SW 1271 (cell line): ENCODE measurements at places on chromosomes 3 and 15.

- DNase-seq: no peak
Measured at GRCh38 chr3:184894051-184894450, 82.1 kb downstream of the VPS8 start.

DNA sequence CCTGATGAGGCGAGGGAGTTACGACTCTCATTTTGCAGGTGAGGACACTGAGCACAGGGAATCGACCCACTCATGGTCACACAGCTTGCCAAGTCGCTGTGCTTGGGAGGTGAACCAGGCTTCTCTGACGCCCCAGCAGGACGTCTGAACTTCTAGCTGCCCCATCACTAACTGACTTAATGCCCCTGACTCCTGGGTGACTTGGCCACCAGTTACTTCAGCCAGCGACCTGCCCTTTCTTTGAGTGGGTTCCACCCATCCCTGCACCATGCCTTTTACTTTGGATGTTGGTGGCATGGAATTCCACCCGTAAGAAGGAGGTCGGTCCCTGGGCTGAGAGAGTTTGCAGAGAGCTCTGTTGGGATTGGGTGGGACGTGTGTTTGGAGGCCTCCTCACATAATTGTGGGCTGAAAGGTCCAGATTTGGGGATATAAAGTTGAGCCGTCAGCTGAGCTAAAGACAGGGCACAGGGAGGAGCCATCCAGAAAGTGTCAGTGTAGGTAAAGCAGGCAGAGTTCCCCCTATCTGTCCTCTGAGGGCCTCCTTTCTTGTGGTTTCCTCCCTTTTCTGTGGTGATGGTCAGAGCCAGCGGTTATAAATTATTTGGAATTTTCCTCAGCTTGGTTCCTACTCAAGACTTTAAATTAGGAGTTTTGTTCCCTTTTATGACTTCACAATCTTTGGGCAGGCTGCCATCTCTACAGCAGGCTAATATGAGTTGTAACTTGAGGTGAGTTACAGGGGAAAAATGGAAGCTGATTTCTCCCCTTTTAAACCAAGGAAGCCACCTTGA, 55.0 kb downstream of the FLNB start:
- DNase-seq: no peak

DNA sequence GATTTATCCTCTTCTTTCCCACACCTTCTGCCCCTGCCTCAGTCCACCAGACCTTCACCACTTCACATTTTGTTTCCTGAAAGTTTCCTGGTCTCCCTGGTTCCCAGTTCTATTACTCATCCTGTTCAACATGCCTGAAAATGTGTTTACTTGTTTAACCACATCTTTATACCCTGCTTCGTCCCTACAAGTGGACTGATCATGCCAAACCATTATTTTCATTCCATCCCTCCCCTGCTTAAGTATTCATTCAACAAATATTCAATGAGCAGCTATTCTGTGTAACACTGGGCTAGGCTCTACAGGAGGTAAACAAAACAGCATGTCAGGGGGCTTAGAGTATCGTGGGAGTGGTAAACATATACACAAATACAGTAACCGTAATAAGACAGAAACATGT, 5.5 kb downstream of the MYO5A start:
- DNase-seq: no peak

DNA sequence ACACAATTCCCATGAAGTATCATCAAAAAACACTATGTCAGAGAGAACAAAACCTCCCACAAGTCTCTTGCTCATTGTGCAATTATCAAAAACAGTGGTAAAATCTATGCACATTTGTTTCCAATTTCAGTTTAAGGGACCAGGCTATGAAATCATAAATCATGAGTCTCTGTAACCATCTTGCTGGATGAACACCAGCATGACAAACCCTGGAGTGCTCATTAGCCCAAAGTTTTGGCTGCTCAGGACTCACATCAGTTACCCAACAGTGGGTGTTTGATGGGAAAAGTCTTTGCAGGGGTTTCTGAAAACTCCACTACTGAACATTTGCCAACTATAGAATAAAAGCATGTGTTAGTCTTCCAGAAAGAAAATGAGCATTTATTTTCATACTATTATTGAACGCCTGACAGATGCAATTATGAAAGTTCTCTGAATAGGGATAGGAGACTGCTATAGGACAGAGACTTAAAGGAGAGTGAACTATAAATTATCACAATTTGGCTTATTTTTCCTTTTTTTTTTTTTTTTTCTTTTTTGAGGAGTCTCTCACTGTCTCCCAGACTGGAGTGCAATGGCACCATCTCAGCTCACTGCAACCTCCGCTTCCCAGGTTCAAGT, 240.8 kb upstream of the KCNMB2 start:
- DNase-seq: no peak

GRCh38 chr3:117565777-117566176, 856.2 kb downstream of the TUSC7 start:
- DNase-seq: no peak
